ENCODE measurements at places on chromosomes 6 and 20. TPM values are rescaled to one million over a fixed set of nuclear protein-coding genes. Genes with fewer than 3 reads are reported as not detected.

- no peaks in the 10 kb centered on the region for H3K36me3 ChIP-seq
- H3K27ac ChIP-seq = no peak overlapping the region
- DNase-seq = no peak
- H3K4me1 ChIP-seq = no peaks in the 10 kb centered on the region
- no peak overlapping the region for H3K4me3 ChIP-seq
Observed at GRCh38 chr20:45963059-45964005, 8.7 kb downstream of the ZNF335 start.

GRCh38 chr6:161169696-161170095 lies 104.2 kb downstream of the AGPAT4 start:
- no peaks in the 10 kb centered on the region for H3K27me3 ChIP-seq
- no peak overlapping the region for H3K4me3 ChIP-seq

DNA sequence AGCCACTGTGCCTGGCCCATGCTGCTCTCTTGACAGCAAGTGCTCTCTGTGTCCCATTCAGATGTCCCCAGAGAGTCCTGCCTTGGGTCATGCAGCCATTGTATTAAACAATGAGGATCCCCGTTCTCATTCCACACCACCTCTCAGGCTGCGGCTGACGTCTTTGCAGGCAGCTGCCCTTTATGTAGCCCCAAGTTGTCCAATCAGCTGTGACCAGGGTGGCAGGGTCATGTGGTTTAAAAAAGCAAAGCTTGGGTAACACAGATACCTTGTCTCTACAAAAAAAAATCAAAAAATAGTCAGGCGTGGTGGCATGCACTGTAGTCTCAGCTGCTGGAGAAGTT lies 13.2 kb downstream of the GCNT2 start:
- no peaks in the 10 kb centered on the region for H3K4me1 ChIP-seq
- no peaks in the 10 kb centered on the region for H3K36me3 ChIP-seq
- no peak for DNase-seq
- H3K27ac ChIP-seq = no peak overlapping the region
- no peak overlapping the region for H3K4me3 ChIP-seq

DNA sequence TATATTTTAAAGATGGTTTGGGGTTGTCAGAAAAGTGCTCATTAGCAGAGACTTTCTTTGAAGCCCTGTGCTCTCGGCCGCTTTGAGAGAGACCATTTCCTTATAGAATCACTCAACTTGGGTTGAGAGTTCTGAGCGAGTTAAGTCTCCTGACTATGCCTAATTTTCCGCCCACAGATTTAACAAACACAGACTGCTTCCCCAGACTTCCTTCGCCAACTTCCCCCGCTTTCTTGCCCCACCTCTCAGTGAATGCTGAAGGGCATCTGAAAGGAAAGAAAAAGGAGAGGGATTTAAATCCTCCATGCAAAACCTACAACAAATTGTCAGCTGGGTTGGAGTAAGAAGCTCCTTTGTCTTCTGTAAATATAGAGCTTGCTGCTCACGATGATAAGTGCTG lies 224.0 kb downstream of the EYA2 start:
- H3K36me3 ChIP-seq = no peaks in the 10 kb centered on the region
- no peak for DNase-seq
- H3K27me3 ChIP-seq = no peaks in the 10 kb centered on the region
- H3K27ac ChIP-seq = peak overlapping the region; percentile 65

DNA sequence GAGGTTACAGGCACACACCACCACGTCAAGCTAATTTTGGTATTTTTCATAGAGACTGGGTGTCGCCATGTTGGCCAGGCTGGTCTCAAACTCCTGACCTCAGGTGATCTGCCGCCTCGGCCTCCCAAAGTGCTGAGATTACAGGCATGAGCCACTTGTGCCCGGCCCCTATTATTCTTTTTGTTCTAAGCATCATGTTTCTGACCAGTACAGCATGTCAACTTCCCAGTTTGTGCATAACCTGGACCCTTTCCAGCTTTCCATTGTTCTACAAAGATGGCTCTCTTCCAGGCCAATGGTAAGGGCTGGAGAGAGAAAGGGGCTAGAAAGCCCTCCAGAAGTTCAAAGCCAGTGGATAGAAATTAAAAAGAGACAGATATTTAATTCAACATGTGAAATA lies 91.3 kb upstream of the TNFAIP3 start:
- DNase-seq = no peak
- H3K36me3 ChIP-seq = no peaks in the 10 kb centered on the region
- no peaks in the 10 kb centered on the region for H3K27me3 ChIP-seq

DNA sequence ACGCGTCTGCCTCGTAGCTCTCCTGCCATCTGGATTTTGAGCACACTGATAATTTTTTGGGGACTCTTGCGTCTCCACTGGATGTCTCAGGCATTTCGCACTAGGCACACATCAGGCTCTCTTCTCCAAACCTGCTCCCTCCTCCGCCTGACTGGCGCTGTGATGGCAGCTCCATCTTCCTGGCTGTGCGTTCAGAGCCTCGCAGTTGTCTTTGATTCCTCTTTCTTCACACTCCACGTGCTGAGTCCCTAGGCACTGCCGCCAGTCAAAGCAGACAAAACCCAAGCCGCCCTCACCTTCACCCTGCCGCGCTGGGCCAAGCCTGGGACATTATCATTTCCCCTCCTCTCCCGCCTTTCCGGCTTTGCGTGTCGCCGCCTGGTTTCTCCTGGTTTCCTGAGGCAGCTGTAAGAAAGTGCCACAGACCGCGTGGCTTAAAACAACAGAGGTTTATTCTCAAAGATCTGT lies 778 bp downstream of the PSMG4 start:
- peak overlapping the region; percentile 99 for H3K4me3 ChIP-seq
- H3K4me1 ChIP-seq = no peaks in the 10 kb centered on the region
- no peak for DNase-seq
- H3K27me3 ChIP-seq = no peaks in the 10 kb centered on the region

- no peaks in the 10 kb centered on the region for H3K27me3 ChIP-seq
- no peaks in the 10 kb centered on the region for H3K4me1 ChIP-seq
- no peak overlapping the region for H3K27ac ChIP-seq
- H3K4me3 ChIP-seq = no peak overlapping the region
Observed at GRCh38 chr6:25756382-25757363, 2.1 kb downstream of the SLC17A4 start.

- DNase-seq = no peak
- H3K27me3 ChIP-seq = no peaks in the 10 kb centered on the region
- no peaks in the 10 kb centered on the region for H3K36me3 ChIP-seq
Observed at GRCh38 chr6:79605061-79605460, 26.1 kb upstream of the SH3BGRL2 start.

The EBF4 gene
- total RNA-seq = 69.5 TPM

The SLC22A16 gene
- 10.8 TPM for total RNA-seq

The NHLRC1 gene
- not detected for total RNA-seq

Measured in uterus (tissue), 4 donors.